ENCODE measurements at places on chromosomes 4 and X.

DNA sequence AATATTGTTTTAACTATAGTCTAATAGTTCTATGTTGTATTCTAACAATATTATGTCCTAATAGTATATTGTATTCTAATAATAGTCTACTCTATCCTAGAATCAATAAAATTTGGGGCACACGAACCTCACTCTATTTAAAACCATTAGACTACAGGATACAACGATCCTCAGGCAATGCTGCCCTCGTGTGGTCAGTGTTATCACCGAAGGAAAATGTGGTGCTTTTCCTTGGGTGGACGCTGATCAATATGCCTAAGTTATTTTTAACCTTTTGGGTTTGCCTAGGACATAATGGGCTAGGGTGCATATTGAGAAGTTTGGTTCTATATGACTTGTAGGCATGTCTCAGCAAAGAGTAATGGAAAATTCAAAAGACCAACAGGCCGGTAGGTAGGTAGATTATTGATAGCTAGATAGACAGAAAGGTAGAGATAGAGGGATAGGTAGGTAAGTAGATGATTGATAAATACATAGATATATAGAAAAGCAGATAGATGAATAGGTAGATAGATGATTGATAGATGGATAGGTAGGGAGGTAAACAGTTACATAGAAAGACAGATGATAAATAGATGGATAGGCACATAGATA lies 75.1 kb downstream of the PRKX start:
- DNase-seq = peak; percentile 43

GRCh38 chr4:72875545-72875944 lies 194.0 kb downstream of the COX18 start:
- no peak for DNase-seq

DNA sequence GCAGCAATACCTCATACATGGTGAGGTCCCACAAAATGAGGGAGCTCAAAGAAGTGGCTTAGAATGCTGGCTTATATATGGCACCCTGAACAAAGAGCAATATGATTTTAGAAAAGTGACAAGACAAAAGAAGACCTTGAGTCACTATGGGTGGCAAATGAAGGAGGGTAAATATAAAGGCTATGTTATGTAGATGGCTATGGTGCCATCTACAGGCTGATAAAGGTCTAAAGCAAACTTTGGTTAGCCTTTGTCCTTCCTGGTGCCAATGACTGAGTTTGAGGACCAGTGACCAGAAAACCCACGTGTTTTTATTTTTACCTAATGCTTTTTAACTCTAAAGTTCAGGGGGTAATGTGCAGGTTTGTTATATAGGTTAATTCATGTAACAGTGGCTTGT lies 151.8 kb downstream of the CCNG2 start:
- no peak for DNase-seq

GRCh38 chr4:40736910-40737309 lies 12.8 kb upstream of the NSUN7 start:
- no peak for DNase-seq

DNA sequence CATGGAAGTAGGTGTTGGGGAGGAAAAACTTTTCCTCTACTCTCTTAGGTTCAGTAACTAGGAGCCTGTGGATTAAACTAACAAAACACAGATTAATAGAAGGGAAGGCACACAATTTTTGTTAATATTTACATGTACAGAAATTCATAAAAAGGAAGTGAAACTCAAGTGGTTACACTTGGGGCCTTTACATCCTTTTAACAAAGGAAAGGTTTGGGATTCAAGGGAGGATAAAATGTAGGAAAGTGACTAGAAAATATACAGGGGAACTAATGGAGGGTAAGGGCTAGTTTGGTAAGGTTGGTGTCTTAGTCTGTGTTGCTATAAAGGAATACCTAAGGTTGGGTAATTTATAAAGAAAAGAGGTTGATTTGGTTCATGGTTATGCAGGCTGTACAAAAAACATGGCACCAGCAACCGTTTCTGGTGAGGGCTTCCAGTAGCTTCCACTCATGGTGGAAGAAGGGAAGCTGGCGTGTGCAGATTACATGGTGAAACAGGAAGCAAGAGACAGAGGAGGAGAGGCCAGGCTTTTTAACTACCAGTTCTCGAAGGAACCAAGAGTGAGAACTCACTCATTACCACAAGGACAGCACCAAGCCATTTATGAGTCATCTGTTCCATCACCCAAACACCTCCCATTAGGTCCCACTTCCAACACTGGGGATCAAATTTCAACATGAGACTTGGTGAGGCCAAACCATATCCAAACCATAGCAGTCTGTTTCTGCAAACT lies 124.4 kb downstream of the CHRDL1 start:
- DNase-seq = no peak

- DNase-seq = no peak
Measured at GRCh38 chr4:120692964-120693363, 229.6 kb downstream of the PRDM5 start.

DNA sequence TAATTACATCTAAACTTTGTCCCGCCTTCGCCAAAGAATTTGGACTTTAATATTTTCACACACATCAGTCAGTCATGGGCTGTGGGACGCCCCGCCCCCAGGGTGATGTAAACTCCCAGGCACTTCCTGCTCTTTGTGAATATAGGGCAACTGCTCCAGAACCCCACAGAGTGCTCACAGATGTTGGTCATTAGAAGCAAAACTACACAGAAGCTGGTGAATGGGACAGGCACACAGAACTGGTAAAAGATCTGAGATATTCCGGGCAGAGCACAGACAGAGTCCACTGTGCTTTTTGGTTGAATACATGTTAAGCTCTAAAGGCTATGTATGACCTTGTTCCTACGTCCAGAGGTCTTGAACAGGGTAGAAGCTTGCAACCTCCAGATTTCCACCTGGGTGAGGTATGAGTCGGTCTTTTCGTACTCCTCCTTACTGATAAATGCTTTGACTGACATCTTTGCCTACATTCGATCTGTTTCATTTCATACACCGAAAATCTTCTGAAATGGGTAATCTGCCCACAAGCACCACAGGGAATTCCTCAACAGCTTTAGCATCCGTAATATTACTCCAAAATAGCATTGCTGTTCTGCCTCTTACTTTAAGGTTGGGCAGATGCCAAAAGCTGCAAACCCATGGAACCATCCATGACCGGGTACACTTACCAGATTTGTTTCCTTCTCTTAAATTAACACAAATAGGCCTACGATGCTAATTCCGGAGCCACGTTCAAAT lies 144.6 kb downstream of the AMELX start:
- DNase-seq = no peak

DNA sequence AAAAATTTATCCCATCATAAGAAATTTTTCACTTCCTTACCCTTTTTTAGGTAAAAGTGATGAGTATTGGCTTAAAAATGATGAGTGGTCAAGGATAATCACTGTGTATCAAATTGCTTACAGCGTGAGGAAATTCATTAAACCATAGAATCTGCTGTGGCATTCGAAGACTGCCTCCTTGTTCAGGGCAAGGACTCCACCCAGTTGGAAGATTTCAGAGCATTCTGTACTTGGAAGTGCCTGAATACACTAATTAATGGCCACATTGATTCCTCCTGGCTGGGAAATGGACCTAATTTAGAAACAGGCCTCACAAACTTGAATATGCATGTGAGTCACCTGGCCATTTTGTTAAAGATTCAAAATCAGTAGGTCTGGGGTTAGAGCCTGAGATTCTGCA lies 83.2 kb downstream of the HHIP start:
- no peak for DNase-seq

DNA sequence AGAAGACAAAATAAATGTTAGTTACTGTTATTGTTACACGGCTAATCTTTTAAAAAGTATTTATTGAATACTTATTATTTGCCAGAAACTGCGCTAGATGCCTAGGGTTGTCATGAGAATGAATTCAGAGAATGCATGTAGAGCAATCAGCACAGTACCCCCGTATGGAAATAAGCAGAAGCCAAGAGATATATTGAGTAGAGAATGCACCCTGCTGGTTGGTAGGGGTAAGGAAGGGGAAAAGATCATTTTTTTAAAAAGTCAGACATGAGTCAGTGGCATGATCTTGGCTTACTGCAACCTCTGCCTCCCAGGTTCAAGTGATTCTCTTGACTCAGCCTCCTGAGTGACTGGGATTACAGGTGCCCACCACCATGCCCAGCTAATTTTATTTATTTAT lies 13.1 kb upstream of the DRP2 start:
- DNase-seq = no peak

DNA sequence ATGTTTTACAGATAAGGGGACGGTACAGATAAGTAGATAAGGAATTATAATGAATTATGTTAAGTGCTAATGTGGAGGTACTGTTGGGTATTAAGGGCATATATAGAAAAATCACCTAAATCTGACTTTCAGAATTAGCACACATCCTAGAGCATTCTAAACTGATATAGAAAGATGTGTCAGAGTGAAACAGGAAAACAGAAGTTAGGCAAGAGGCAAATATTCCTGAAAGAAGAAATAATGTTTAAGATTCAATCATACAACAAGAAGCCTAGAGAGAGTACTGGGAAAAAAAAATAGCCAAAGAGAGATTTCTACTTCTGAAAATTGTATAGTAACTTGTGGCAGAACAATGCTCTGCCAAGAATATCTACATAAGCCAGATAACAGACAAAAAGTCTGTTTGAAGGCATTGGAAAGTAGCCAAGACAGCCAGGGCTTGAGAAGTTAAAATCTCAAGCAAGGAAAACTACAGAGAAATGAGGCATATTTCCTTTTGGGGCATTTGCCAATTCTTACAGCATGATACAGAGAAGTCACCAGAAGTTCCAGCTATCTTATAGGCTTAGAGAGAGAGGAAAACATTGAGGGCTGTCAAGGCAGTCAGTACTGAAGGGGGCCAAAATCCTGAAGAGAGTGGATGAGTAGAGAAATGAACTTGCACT lies 646.0 kb downstream of the RPA4 start:
- no peak for DNase-seq

DNA sequence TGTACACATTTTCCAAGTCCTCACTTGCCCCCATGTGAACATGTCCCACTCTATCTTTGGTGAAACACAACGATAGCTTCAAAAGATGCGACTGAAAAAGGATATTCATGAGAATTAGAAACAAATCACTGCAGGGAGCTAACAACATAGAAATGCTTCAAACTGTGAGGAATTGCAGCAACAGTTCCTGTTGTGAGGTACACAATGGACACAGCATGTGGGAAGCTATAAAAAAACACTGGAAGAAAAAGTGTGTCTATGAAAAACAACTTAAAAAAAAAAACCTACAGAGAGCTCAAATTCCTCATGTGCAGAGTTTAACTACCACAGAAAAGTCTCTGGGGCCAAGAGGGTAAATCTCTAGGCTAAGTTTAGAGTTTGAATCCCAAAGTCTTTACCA lies 51.6 kb upstream of the BLTP1 start:
- no peak for DNase-seq

- DNase-seq = no peak
Measured at GRCh38 chr4:163613383-163613782, 118.9 kb downstream of the TMA16 start.

GRCh38 chr4:133638751-133639150 lies 489.7 kb downstream of the PCDH10 start:
- DNase-seq = no peak

DNA sequence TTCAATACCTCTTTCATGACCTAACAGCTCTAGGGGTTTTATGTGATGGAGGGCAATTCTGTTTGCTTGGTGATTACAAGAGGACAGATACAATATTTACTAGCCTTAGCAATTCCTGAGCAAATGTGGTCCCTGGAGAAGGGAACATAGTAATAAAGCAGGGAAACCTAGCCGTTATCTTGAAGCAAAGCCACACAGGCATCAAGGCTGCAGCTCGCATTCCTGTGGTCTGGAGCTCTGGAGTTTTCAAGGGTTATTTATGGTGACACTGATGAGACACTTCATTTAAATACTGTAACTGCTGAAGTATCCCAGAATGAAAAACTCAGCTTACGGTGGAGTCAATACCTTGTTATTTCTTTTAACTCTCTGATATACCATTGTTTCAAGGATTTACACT lies 66.8 kb downstream of the AFF2 start:
- no peak for DNase-seq
